Lower lobe of right lung (tissue), 2 donors: ENCODE measurements at places on chromosomes 16 and 17. TPM values are rescaled to one million over a fixed set of nuclear protein-coding genes. Genes with fewer than 3 reads are reported as not detected.

DNA sequence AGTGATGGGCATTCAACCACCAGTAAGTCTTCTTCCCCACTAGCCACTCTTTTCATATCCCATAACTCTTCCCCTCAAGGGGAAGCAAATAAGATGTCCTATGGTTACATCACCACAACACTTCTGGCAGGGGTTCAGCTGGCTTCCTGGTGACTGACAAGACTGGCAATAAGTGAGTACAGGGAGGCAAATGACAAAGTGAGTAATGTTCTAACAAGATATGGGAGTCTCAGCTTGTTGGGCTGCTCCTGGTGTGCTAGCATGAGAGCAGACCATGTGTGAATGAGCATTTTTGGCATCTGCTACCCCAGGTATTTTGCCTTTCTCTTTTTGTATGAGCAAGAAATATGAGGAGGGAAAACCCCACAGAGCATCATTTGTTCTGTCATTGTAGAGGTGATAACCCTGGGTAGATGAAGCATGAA lies 9.9 kb downstream of the TMIGD1 start:
- DNase-seq = no peak

The LPCAT2 gene
- 35.8 TPM for total RNA-seq

The FOXN1 gene
- 0.15 TPM for total RNA-seq

The PDILT gene
- not detected for total RNA-seq

DNA sequence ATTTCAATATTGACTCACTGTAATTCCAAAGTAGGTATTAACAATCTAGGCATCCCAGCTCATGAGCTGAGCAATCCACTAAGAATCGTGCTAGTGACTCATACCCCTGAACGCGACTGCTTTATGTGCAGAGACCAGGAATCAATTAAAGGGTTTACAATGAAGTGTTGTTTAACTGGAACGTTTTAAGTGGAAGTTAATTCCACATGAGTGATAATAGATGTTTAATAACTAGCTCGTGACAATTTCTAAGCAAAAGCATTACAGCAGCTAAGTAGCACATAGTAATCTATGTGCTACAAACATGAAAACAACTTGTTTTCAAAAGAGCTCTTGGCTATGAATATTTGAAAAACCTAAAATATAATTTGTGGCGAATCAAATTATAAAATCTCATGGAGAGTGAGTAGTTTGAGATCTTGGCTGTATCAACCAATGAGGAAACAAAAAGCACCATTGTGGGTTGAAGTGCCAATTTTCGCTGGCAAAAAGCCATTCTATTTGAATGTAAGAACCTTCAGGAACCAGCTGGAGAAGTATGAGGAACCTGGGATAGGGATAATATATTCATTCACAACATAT lies 9.4 kb downstream of the GJC1 start:
- no peak for DNase-seq

- DNase-seq = no peak
Measured at GRCh38 chr16:84362471-84362941, 5.8 kb upstream of the ATP2C2 start.

The TEX14 gene
- 6.8 TPM for total RNA-seq

The PRDM7 gene
- total RNA-seq = not detected

- DNase-seq = no peak
Measured at GRCh38 chr17:77948690-77949114, 9.8 kb upstream of the TNRC6C start.

The USP36 gene
- total RNA-seq = 58.6 TPM

DNA sequence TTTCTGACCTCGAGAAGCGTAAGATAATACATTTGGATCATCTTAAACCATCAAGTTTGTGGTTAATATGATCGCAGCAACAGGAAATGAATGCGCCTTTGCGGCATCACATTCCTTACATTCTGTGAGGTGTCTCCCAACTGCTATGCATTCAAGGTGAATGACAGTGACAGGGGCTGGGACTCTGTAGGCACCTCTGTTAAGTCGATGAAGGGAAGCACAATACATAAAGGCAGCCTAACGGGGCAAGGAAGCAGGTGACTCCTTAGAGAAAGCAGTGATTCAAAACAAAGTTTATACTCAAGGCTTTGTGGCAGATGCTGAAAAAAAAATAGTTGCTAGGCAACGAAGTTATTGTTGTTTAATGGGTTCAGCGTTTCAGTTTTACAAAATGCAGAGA lies 21.6 kb upstream of the EVPL start:
- DNase-seq = no peak

The SPAG7 gene
- 56.3 TPM for total RNA-seq

- no peak for DNase-seq
Measured at GRCh38 chr16:22353933-22354541, 20.4 kb downstream of the CDR2 start.

- no peak for DNase-seq
Measured at GRCh38 chr17:82832411-82832810, 7.4 kb downstream of the ZNF750 start.

The PABPN1L gene
- total RNA-seq = not detected

DNA sequence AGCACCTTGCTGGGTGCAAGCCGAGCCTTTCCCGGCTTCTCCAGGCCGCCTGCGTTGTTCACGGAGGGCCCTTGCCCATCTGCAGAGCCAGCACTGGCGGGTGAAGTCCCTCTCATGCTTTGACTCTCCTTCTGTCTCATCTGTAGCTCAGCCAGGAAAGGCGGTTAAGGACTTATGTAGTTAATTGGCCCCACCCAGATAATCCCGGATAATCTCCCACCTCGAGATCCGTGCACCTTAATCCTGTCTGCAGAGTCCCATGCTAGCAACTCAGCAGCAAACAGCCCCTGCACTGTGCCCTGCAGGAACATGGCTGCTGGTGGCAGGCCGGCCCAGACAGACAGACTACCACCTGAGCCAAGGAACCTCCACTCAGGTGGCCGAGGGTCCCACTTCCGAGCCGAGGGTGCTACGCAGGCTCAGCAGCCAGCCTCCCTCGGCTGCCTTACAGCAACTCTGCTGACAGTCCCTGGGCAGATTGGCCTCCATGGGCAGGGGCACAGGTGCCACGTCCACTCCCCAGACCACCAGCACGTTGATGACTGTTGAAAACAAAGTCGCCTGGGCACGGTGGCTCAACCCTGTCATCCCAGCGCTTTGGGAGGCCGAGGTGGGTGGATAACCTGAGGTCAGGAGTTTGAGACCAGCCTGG lies 16.9 kb downstream of the RAB40C start:
- no peak for DNase-seq

The CTCF gene
- total RNA-seq = 36.2 TPM

The EFCAB13 gene
- 13.0 TPM for total RNA-seq

DNA sequence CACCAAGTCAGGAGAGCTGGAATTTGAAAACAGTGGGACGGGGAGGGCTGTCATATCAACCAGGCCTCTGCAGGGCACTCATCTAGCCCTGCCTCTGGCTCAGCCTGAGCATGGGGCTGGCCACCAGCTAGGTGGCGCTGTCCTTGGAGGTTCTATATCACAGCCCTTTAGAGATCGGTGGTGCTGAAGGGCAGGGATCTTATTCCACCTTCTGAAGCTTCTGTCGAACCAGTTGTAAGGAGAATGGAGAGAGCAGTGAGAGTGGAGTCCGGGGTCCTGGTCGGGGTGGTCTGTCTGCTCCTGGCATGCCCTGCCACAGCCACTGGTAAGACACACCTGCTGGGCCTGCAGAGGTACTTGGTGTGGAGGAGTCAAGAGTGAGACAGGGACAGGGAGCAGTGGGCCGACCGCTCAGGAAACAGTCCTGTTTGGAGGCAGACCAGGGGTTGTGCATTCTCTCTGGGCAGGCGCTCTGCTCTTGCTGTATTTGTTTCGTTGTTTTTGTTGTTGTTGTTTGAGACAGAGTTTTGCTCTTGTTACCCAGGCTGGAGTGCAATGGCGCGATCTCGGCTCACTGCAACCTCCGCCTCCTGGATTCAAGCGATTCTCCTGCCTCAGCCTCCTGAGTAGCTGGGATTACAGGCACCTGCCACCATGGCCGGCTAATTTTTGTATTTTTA lies at the start of gene CES3:
Gene CES3 (plus strand): TSS at position 202 of the 680 bp plus-strand sequence. CDS start 42 bp downstream, at position 244.
- DNase-seq = peak; percentile 81

- no peak for DNase-seq
Measured at GRCh38 chr16:78942625-78943245, 657.8 kb downstream of the MAF start.

GRCh38 chr16:20903116-20903898 lies 2.7 kb downstream of the LYRM1 start:
- no peak for DNase-seq

- no peak for DNase-seq
Measured at GRCh38 chr16:86984991-86985647, 332.1 kb downstream of the C16orf95 start.

DNA sequence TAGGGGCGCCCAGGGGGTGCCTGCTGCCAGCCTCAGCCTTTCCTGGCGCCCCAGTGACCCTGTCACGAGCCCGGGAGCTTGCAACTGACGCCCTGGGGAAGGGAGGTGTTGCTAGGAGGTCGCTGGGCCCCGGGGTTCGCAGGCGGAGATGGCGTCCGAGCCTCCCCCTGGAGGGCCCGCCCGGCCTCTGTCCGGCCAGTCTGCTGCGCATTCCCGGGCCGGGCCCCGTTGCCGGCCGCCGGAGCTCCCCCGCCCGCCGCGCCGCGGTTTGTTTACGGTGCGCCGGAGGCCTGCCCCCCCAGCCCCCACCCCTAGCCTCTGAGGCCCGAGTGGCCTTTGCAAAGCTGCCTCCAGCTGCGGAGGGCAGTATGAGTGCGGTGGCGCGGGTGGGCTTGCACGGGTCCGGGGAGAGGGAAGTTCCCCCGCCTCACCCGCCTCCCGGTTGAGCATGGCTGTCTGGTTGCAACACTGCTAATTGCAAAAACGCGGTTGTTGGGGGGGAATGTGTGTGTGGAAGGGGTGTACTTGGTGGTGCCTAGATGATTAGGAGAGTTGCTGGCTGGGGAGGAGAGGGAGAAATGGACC lies 514 bp downstream of the THRA start:
- DNase-seq = peak; percentile 85

- no peak for DNase-seq
Measured at GRCh38 chr17:48646183-48647102, 20.3 kb upstream of the HOXB9 start.

- no peak for DNase-seq
Measured at GRCh38 chr17:61221597-61222471, 177.8 kb upstream of the TBX2 start.

DNA sequence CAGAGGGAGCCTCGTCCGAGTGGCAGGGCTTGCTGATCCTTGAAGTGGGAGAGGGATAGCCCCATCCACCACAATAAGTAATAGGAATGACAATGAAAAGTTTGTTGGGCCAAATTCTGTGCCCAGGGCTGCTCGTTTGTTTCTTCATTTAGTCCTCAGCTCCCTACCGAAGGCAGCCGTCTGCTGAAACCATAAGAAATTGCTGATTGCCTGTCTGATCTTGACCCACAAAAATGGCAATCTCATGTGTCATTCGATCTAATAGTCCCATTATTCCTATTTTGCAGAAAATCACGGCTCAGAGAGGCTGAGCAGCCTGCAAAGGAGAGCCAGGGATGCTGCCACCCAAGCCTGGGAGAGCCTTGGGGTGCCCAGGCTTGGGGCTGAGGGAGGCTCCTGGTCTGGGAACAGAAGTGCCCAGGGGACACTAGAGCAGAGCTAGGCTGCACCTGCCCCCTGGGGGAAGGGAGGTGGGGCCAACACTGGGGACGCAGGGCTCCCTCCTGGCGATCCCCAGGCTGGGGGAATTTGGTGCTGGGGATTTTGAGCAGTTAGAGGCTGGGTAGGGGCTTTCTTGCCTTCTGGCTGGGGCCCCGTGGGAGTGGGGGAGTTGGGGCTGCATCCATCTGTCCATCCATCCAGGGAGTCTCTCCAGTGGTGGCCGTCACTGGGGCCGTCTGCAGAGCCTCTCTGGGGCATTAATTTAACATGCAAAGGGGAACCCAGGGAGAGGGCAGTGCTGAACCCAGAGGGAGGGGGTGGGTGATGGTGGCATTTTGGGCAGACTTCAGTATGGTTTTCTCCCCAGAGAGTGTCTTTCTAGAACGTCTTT lies 53.5 kb downstream of the SOCS1 start:
- DNase-seq = no peak

The GCGR gene
- not detected for total RNA-seq

GRCh38 chr16:26196802-26197201 lies 505.0 kb downstream of the HS3ST4 start:
- DNase-seq = no peak

- DNase-seq = no peak
Measured at GRCh38 chr17:77045441-77046041, 95.2 kb upstream of the SEC14L1 start.

DNA sequence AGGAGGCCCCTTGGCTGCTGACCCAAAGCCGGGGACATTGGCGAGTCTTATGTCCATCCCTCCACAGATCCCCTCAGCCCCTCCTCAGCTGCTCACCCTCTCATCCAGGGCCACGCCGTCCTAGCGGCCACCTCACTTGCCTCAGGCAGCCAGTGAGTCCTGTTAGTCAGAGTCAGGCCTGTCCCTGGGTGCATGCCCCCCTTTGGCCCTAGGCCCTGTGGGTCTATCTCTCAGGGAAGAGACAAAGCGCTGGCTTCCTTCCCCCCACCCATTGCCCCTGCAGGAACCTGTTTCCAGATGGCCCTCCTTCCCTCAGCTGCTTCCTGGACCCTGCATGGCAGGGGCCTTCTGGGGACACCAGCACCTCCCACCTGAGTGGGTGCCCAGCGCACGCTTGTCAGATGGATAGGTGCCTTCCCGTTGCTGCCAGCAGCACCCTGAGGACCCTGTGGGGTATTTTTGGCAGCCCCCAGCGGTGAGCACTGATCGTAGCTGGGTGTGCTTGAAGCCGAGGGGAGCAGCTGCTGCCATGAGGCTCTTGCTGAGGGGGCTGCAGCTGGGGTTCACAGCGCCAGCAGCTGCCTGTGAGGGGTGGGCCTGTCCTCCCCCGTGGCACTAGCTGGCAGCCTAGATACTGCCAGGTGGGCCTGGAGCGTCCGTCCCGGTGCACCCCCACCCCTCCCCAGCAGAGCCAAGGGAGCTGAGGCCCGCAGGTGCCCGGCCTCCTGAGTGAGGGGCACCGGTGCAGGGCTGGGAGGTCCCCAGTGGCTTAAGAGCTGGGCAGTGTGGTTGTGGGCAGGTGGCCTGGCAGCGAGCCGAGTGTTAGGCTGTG lies 8.4 kb downstream of the DBNDD1 start:
- no peak for DNase-seq

GRCh38 chr17:9969301-9969935 lies 64.3 kb upstream of the RCVRN start:
- DNase-seq = no peak

- DNase-seq = no peak
Measured at GRCh38 chr16:65306722-65307121, 184.9 kb upstream of the CDH11 start.

- no peak for DNase-seq
Measured at GRCh38 chr17:14121952-14122351, 52.6 kb downstream of the COX10 start.

The PIGS gene
- total RNA-seq = 45.3 TPM

GRCh38 chr16:81457326-81458133 lies 12.9 kb downstream of the CMIP start:
- no peak for DNase-seq

The CBX2 gene
- total RNA-seq = 3.9 TPM
